Activated CD4-positive, alpha-beta T cell treated with anti-CD3 and anti-CD28 coated beads, Interleukin-2, amount 10 ng/mL, durations not matched to agents 7 days and 5 days (primary cell): ENCODE measurements at places on chromosomes 2 and 18.

- H3K36me3 ChIP-seq, result no peaks in the 10 kb centered on the region
- no peaks in the 10 kb centered on the region for H3K27me3 ChIP-seq
- DNase-seq, result no peak
- H3K4me1 ChIP-seq, result no peaks in the 10 kb centered on the region
- H3K4me3 ChIP-seq, result no peak overlapping the region
Measured at GRCh38 chr2:77629539-77629938, 107.4 kb upstream of the LRRTM4 start.

GRCh38 chr18:3340015-3340681 lies 78.2 kb downstream of the MYL12B start:
- no peak for DNase-seq
- H3K4me3 ChIP-seq, result no peak overlapping the region
- H3K27me3 ChIP-seq, result no peaks in the 10 kb centered on the region
- H3K36me3 ChIP-seq, result no peaks in the 10 kb centered on the region

GRCh38 chr18:36176177-36176584 lies 11.1 kb upstream of the MOCOS start:
- DNase-seq, result no peak
- peaks cover 32% of the 10 kb centered on the region for H3K36me3 ChIP-seq
- no peak overlapping the region for H3K27ac ChIP-seq
- H3K4me3 ChIP-seq, result no peak overlapping the region
- H3K4me1 ChIP-seq, result peaks cover 13% of the 10 kb centered on the region
- no peaks in the 10 kb centered on the region for H3K27me3 ChIP-seq

DNA sequence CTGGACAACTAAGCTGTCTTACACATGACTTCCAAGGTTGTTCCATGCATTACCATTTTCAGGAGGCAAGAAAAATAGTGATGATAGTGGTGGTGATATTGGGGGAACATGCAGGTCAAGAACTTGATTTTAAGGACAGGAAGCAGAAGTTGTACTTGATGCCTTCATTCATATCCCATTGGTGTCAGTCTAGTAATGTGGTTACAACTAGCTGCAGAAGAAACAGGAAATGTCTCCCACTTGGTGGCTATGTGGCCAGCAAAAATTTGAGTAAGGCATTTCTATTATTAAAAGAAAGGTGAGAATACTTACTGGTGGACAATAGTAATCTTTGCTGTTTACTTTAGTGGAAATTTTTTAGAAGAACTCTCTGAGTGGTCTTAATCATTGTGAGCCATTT lies 103.4 kb downstream of the ALMS1 start:
- peaks cover 34% of the 10 kb centered on the region for H3K36me3 ChIP-seq
- H3K4me1 ChIP-seq, result peaks cover 5% of the 10 kb centered on the region
- no peak for DNase-seq
- H3K4me3 ChIP-seq, result no peak overlapping the region
- H3K27ac ChIP-seq, result no peak overlapping the region
